Peyer's patch (tissue), 4 donors: ENCODE measurements at places on chromosomes 1 and 21. TPM values are rescaled to one million over a fixed set of nuclear protein-coding genes. Genes with fewer than 3 reads are reported as not detected.
A peak's percentile ranks its signal among the peaks of the same experiment; 100 is the strongest.

DNA sequence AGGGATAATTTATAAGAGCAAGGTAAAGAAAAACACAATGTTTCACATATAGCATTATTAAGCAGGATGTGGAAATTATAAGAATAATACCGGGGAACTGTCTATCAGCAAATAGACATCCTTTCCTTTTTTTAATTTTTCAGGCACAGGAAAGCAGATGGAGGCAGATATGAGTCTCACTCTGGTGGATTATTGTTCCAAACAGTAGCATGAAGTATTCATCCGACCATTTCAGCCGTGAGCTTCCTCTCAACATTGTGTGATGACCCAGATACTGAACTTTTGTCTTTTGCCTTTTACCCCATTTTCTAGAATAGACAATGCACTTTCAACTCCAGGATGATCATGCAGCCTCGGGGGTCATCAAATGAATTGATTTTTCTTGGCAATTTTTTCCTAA lies 599.8 kb downstream of the ADGRL2 start:
- DNase-seq, result no peak

DNA sequence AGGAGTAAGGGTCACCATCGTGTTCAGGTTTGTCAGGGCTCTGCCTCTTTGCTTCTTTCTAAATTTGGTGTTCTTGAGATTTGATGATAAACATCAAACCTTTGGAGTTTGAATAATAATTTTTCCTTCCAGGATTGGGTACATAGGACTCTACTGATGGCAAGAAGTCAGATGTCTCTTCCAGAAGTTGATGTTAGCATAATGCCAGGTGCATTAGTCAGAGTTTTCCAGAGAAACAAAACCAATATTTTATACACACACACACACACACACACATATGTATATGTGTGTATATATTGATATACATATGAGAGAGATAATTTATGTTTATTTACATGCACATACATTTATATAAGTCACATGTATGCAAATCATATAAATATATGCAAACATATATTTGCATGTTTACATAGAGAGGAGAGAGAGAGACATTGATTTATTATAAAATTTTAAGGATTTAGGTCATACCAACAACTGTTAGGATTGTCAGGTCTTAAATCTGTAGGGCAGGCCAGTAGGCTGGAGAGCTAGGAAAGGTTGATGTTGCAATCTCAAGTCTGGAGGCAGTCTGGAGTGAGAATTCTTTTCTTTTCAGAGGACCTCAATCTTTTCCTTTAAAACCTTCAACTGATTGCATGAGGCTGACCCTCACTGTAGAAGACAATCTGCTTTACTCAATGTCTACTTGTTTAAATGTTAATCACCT lies 199.2 kb downstream of the HLX start:
- no peak for DNase-seq

DNA sequence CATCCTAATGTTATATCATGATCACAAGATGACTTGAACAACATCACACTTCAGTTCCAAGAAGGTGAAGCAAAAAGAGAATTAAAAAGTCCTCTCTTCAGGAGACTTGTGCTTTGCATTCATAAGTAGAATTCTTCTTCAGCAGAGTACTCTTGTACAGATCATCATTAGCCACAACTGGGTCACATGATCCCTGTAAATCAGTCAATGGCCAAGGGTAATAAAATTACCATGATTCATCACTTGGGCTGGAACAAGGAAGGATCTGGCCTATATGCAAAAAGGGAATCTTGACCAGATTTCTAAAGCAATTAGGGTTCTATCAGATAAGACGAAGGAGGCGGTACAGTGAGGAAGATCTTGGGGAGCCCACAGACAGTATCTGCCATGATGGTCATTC lies 458.0 kb upstream of the DEPDC1 start:
- DNase-seq, result no peak

GRCh38 chr1:221756830-221757551 lies 15.1 kb upstream of the DUSP10 start:
- no peak for DNase-seq

DNA sequence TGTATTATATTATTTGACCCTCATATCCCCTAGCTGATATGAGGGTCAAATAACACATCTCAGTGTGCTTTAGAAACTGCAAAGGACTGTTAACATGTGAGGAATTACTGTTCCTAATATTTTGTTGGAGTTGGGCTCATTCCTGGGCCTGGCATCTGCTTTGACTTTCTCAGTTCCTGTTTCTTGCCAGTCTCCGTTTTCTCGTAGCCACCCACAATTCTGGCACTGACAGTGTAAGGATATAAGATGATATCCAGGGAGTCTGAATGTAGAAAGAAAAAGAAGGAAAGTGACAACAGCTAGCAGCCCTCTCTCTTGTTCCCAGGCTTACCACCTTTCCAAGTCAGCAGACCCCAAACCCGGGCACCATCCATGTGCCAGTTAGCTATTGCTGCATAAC lies 54.4 kb upstream of the SCMH1 start:
- DNase-seq, result no peak

GRCh38 chr1:90718411-90719329 lies 1.6 kb upstream of the BARHL2 start:
- no peak for DNase-seq

- no peak for DNase-seq
These were observed 202.3 kb upstream of the GALNT2 start for GRCh38 chr1:229864686-229865230.

- no peak for DNase-seq
These were observed 44.4 kb downstream of the COL11A1 start for GRCh38 chr1:103063921-103064320.

- peak; percentile 92 for DNase-seq
These were observed 32.6 kb downstream of the DNTTIP2 start for GRCh38 chr1:93846206-93846991.

GRCh38 chr1:37691497-37692077 lies 729 bp upstream of the CDCA8 start:
- DNase-seq, result peak; percentile 45

- DNase-seq, result no peak
These were observed 256.5 kb downstream of the USP25 start for GRCh38 chr21:15986277-15986676.

GRCh38 chr1:228158151-228159007 lies 7.2 kb upstream of the IBA57 start:
- no peak for DNase-seq

SMYD3 gene
- total RNA-seq, result 55.3 TPM
